Small intestine (tissue), 16 donors: ENCODE measurements at places on chromosomes 5 and 9.

GRCh38 chr9:135198144-135198543 lies 110.7 kb downstream of the OLFM1 start:
- no peaks in the 10 kb centered on the region for H3K36me3 ChIP-seq
- H3K4me3 ChIP-seq = no peak overlapping the region
- H3K27me3 ChIP-seq = no peaks in the 10 kb centered on the region
- H3K27ac ChIP-seq = no peak overlapping the region
- H3K4me1 ChIP-seq = no peaks in the 10 kb centered on the region
- no peak for DNase-seq

DNA sequence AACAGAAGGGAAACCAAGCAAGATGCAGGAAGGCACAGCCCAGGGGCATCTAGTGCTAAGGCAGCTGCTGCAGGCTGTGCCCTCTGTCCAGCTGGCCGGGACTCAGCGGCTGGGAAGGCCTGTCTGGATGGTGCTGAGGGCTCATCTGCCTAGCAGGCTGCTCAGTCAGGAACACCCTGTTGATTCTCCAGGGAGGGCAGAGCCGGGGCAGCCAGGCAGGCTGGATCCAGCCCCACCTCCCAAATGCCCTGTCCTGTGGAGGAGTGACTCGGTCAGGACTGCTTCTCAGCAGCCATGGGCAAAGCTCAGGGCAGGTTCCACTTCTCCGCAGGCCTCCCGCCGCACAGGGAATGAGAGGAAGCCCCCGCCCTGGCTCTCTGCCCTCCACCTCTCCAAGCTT lies 7.8 kb upstream of the LCN9 start:
- H3K27ac ChIP-seq = no peak overlapping the region
- H3K36me3 ChIP-seq = no peaks in the 10 kb centered on the region
- no peak overlapping the region for H3K4me3 ChIP-seq
- no peaks in the 10 kb centered on the region for H3K27me3 ChIP-seq
- H3K4me1 ChIP-seq = no peaks in the 10 kb centered on the region
- DNase-seq = no peak

- H3K27ac ChIP-seq = no peak overlapping the region
- DNase-seq = no peak
- no peaks in the 10 kb centered on the region for H3K4me1 ChIP-seq
These were observed 101.5 kb upstream of the ARRDC3 start for GRCh38 chr5:91484662-91485061.

- H3K27me3 ChIP-seq = no peaks in the 10 kb centered on the region
- DNase-seq = no peak
- H3K36me3 ChIP-seq = no peaks in the 10 kb centered on the region
- H3K27ac ChIP-seq = no peak overlapping the region
- H3K4me3 ChIP-seq = no peak overlapping the region
These were observed 12.8 kb downstream of the C5orf63 start for GRCh38 chr5:127060470-127060985.

DNA sequence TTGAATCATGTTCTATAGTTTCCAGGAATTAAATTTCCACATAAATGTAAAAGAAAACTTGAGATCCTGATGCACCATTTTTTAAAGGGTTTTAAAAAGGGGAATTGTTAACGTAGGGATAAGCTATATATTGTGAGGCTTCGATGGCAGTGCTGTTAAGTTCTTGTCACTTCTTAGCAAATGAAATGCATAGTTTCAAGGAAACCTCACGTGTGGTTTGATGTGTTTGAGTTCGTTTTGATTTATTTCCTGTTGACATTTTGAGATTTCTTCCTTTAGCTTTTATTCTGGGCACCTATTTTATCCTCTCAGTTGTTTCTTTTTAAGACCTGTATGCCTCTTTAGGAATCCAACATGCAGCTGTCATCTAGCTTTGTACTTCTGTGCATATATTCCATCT lies 301.0 kb downstream of the DOCK8 start:
- H3K4me3 ChIP-seq = no peak overlapping the region
- no peak for DNase-seq
- H3K27me3 ChIP-seq = no peaks in the 10 kb centered on the region
- H3K36me3 ChIP-seq = no peaks in the 10 kb centered on the region
